ENCODE measurements at places on chromosomes 7 and 10.
A peak's percentile ranks its signal among the peaks of the same experiment; 100 is the strongest.

- peak; percentile 47 for DNase-seq
These were observed 113.1 kb upstream of the IGFBP3 start for GRCh38 chr7:46034056-46034768.

GRCh38 chr7:50304129-50304910, at the start of gene IKZF1:
TSS of gene IKZF1 (plus strand) at chr7:50304716. CDS start at chr7:50319062, 14,346 bp downstream.
- peak; percentile 2 for DNase-seq

- no peak for DNase-seq
These were observed 162.5 kb upstream of the CELF2 start for GRCh38 chr10:10855151-10855581.

- no peak for DNase-seq
These were observed 23.5 kb downstream of the NACAD start for GRCh38 chr7:45065031-45065995.

DNA sequence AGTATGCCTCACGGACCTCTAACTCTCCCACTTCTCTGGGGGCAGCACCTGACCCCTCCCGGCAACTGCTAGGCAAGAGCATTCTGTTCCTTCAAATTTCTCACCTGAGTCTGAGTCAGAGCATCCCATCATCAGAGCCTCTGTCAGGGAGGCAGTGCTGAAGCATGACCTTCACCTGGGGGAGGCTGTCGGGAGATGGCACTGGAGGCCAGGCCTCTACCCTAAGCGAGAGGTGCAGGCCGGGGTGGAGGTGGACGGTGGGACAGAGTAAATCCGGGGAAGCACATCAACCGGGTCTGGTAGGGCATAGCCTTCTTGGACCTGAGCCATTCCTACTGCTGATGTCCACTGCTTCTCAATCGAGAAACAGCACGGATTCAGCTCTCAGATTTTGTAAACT, 90.4 kb downstream of the SPAG6 start:
- DNase-seq = no peak

DNA sequence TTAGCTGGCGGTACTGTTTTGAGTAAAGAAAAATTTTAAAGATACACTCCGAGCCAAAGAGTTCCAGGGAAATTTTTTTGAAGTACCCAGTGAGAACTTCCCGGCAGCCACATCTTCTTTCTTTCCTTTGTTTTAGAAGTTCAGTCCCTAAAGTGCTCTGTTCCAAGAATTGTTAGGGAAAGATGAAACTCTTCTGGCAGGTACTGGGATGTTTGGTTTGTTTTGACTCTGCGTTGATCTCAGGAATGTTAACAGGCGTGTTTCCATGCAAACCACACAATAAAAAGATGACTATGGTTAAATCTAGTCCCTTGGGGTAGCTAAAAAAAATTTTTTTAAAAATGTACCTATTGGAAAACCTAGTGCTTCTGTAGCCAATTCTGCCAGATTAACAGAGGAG, 224.7 kb upstream of the PHYHIPL start:
- DNase-seq = no peak

DNA sequence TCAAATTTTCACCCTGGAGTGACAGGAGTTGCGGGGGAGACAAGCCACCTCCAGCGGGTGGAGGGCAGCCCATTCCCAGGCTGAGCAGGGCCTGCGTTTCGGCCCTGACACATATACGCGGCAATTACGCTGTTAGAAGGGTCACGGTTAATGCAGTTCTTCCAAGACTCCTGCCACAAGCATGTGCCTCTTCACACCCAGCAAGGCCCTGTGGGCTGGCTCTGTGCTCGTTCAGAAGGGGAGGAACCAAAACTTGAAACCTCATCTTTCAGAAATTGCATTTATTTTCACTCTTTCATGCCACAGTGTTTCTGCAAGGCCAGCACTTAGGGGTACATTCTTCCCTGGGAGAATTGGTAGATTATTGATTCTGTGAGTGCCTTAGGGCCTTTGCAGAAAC, 24.7 kb downstream of the LRMDA start:
- DNase-seq = no peak

DNA sequence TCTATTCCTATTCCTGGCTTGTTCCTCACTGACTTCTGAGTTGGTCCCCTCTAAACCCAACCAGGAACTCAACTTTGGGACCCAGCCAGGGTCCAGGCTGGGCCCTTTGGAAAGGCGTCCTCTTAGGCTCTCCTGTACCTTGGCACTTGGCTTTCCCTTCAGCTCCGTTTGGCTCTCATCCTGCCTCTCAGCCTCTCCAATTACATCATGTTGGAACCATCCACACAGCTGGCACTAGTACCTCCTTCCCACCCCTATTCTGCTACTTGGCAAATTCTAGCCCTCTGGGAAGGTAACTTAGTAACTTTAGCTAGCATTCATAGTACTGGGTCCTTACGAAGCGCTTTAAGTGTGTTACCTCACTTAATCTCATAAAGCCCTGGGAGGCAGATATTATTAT, 205.3 kb upstream of the HABP2 start:
- DNase-seq = no peak

DNA sequence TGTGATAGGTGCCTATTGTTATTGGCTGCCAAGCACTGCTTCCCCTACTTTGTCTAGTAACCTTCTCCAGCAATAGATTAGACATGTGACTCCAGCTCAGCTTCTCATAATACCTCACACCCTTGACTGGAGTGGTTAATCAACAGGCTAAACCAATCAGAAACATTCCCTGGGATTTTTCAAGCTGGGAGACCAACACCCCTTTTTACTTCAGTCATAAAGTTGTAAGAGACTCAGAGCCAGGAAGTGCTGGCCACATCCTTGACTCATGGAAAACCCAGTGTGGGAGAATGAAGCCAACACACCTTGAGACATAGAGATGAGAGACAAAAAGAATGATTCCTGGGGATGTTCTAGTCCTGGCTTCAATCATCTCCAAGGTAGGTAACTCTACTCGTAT, 62.6 kb upstream of the HECTD2 start:
- peak; percentile 21 for DNase-seq

DNA sequence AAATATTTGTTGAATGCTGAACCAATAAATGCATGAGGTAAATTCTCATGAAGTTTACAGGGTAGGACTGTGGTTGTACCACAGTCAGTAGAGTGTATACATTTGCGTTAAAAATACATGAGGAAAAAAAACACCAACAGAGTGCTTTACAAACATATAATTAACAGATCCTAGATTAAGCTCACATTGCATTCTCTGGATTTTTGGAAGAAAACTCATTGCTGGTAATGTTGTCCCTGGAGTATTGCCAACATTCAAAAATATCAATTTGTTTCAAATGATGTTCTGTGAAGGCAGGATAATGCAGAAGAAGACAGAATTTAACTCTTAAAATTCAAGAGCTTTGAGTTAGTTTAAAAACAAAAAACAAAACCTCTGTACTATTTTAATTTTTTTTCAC, 95.5 kb downstream of the MBL2 start:
- DNase-seq = no peak

DNA sequence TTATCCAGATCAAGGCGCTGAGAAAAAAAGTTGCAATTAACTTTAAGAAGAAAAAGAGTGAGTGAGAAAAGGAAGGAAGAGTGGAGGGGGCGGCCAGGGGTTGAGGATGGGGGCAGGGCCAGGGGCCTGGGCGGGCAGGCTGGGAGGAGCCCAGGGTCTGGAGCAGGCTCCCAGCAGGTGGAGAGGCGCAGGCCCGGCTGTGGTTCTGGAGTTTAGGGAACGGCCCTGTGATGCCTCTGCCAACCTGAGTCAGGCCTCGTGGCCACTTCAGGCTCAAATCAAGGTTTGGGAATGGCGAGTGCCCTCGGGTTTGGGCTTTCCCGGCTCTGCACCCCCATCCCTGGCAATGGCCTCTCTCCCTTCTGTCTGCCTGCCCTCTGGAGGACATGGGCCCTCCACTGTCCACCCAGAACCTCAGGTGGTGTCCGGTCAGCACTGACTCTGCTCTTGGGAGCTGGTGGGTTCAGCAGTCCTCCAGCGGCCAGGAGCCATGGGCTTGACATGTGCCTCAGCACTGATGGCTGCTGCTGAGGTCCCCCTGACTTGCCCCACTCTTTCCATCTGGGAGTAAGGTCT, 41.0 kb upstream of the EMX2 start:
- no peak for DNase-seq

GRCh38 chr10:72762042-72762441, 70.1 kb downstream of the MCU start:
- no peak for DNase-seq

DNA sequence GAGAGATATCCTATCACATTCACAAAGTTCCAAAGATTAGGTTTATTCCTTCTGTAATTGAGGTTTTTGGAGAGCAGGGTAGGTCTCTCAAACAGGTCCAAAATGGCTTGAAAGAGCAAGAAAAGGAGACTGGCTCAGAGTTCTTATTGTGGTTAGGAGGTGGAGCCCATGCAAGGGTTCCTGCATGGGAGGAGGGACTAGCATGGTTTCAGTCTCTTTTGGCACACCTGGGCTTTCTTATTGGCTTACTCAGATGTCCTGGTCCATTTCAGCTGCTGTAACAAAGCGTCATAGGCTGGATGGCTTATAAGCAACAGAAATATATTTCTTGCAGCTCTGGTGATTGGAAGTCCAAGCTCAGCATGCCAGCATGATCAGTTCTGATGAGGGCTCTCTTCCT, 493.1 kb downstream of the REEP3 start:
- DNase-seq = no peak

GRCh38 chr10:123359539-123359938, 205.3 kb downstream of the BUB3 start:
- no peak for DNase-seq

DNA sequence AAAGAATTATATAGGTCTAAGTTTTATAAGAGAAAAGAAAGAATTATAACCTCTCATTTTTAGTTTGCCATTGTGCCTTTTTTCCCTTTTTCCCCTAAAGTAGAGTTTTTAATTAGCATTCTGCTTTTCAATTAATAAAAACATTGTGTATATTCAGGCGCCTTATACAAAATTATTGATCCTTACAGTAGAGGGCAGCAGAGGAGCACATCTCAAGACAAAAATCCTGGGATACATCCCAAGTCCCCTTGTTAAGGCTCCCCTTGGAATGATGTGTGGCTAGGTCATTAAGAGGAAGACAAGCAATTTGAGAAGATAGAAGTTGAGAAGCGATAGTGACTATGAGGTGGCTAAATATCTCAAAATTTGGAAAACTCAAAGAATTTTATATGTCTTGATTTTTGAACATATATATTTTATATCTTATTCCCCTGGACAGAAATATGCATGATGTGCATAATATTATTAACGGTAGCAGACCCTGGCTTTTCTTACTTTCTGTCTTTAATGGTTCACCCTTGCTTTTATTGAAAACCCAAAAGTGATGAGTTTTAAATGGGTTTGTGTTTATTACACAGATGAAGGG, 19.1 kb upstream of the TPK1 start:
- peak; percentile 25 for DNase-seq

DNA sequence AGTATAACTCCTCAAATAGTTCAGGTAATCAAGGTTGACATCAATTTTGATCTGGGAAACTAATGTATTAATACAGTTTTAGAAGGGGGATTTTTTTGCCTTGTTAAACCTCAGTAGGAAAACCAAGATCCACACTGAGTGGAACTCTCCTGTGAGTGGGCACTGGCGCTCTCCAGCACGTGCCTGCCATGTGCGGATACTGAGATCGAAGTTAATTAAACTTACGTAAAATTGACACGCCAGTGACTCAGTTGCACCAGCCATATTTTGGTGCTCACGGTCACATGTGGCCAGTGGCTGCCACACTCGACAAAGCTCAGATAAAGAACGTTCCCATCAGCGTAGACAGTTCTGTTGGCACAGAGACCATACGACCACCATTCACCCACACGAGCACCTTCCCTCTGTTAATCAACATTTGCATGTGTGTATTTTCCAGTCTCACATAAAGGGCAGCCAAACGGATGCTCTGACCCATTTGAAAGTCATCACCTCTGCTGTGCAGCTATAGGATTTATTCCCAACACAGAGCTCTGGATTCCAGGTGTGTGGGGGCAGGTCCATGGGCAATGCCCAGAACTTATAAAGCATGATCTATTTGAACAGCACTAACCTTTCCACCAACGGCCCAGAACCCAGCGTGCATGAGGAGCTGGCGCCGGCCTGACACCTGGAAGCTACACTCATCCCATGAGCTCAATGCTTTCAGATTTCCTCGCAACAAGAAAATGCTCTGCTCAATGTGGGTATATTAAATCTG, 77.7 kb downstream of the VIPR2 start:
- DNase-seq = no peak

DNA sequence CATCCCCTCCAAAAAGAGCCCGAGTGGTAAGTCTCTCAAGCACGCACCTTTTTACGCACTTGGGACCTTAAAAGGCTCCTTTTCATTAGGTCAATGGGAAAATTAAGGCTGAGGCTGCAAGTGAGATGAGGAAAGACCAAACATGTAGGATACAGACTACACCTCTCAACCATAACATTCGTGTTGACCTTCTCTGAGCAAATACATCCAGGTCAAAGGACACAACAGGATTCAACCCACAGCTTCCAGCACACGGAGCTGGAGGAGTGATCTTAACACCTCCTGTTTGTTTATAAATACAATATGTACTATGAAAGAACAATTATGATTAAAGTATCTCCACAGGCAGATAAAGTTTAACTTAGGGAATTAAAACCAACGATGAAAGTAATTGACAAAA, 9.7 kb downstream of the SFMBT2 start:
- no peak for DNase-seq

GRCh38 chr7:1975179-1975578, 257.6 kb downstream of the MAD1L1 start:
- no peak for DNase-seq

DNA sequence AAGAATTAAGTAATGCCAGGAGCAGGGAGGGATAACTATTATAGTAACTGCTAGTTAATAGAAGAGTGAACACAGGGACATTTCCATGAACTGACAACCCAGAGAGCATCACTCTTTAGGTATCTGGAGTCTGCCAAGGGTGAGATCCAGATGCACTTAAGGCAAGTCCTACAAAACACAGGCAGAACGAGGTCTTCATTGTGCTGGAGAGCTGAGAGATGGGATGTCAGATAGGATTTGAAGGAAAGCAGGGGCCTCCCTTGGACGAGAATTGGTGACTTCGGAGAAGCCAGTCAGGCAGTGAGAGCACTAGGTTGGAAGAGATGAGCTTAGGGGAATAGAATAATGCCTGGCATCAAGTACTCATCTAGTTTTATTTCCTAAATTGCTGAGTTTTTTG, 684.5 kb downstream of the GATA3 start:
- DNase-seq = no peak

GRCh38 chr7:121761399-121761798, 111.6 kb upstream of the PTPRZ1 start:
- no peak for DNase-seq

DNA sequence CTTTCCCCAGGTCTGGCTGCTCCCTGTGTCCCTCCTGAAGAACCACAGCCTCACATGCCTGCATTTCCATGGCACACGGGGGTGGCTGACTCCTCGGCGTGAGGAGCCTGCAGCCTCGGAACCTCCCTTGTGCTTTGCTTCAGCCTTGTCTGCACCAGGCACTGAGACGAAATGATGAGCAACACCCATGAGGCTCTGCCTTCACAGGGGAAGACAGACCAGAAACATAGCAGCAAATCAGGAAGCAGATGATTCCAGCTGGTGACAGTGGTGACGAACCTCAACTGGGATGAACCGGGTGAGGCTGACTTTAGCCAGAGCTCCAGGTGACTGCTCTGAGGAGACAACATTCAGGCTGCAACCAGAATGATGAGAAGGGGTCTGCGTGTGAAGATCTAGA, 84.5 kb upstream of the SMNDC1 start:
- DNase-seq = no peak

- DNase-seq = no peak
These were observed 14.8 kb upstream of the GLCCI1 start for GRCh38 chr7:7953806-7954205.

- no peak for DNase-seq
These were observed 46.3 kb upstream of the ZNF800 start for GRCh38 chr7:127438836-127439235.

- DNase-seq = no peak
These were observed 14.7 kb downstream of the NODAL start for GRCh38 chr10:70426823-70427222.

GRCh38 chr10:5587151-5588079, 62.7 kb downstream of the CALML3 start:
- no peak for DNase-seq
